ENCODE measurements at places on chromosomes 3 and 15. TPM values are rescaled to one million over a fixed set of nuclear protein-coding genes. Genes with fewer than 3 reads are reported as not detected.

Gene SNUPN
- total RNA-seq, result 30.7 TPM

Gene PBRM1
- 15.7 TPM for total RNA-seq

Gene IQCF5
- not detected for total RNA-seq

Gene HIGD2B
- total RNA-seq, result not detected

Gene JMJD7
- total RNA-seq, result 4.4 TPM

Gene GOLGA6L9
- total RNA-seq, result 1.5 TPM

Gene FGF12
- 0.60 TPM for total RNA-seq

Gene PLCH1
- 0.97 TPM for total RNA-seq

Gene SUSD5
- total RNA-seq, result 3.4 TPM

Gene HHATL
- total RNA-seq, result 0.31 TPM

Gene GLDN
- not detected for total RNA-seq

Gene COLQ
- total RNA-seq, result 0.24 TPM

Gene PARP15
- total RNA-seq, result not detected

Gene ZBBX
- total RNA-seq, result not detected

Gene FSD2
- not detected for total RNA-seq

Gene SEMA3G
- 0.13 TPM for total RNA-seq

Gene DHFR2
- 2.8 TPM for total RNA-seq

Gene SKOR1
- 0.07 TPM for total RNA-seq

Gene PIF1
- total RNA-seq, result 18.8 TPM

Gene BNC1
- 1.2 TPM for total RNA-seq

Gene ATP8B4
- 0.63 TPM for total RNA-seq

Gene ALDH1L1
- total RNA-seq, result 0.08 TPM

Gene PTPN23
- 22.4 TPM for total RNA-seq

Gene ARNT2
- 13.6 TPM for total RNA-seq

Gene SGO1
- 16.3 TPM for total RNA-seq

Gene CYP19A1
- 0.41 TPM for total RNA-seq

Gene GABRA5
- 114 TPM for total RNA-seq

Gene EXOG
- 9.4 TPM for total RNA-seq

Gene LEKR1
- 0.79 TPM for total RNA-seq

Gene AGTR1
- 0.71 TPM for total RNA-seq

Gene NR2E3
- total RNA-seq, result not detected

Gene ADAMTSL3
- 0.25 TPM for total RNA-seq

Gene CCR9
- total RNA-seq, result not detected

Gene ADAM10
- total RNA-seq, result 118 TPM

Gene PAQR5
- total RNA-seq, result 88.0 TPM

Gene MUC4
- 0.07 TPM for total RNA-seq

Gene CD200R1
- total RNA-seq, result 0.06 TPM

Gene RBP2
- not detected for total RNA-seq

Gene SMCO1
- not detected for total RNA-seq

Gene GATA2
- total RNA-seq, result 5.3 TPM
